B cell (primary cell): ENCODE measurements at places on chromosomes 3 and 15. TPM values are rescaled to one million over a fixed set of nuclear protein-coding genes. Genes with fewer than 3 reads are reported as not detected.

Gene COL7A1
- 2.1 and 3.3 TPM in 2 replicates for total RNA-seq

Gene TEX55
- total RNA-seq, result not detected in 2 replicates

Gene CCK
- not detected in 2 replicates for total RNA-seq

GRCh38 chr3:153291059-153291685 is 129.1 kb downstream of the RAP2B start:
- DNase-seq, result peak; percentile 11
- no peaks in the 10 kb centered on the region for H3K4me1 ChIP-seq
- H3K27ac ChIP-seq, result no peak overlapping the region
- H3K36me3 ChIP-seq, result no peaks in the 10 kb centered on the region
- no peak overlapping the region for H3K4me3 ChIP-seq

- no peak overlapping the region for H3K4me3 ChIP-seq
- no peaks in the 10 kb centered on the region for H3K4me1 ChIP-seq
- no peak for DNase-seq
Observed at GRCh38 chr3:123678108-123678511, 93.3 kb upstream of the HACD2 start.

DNA sequence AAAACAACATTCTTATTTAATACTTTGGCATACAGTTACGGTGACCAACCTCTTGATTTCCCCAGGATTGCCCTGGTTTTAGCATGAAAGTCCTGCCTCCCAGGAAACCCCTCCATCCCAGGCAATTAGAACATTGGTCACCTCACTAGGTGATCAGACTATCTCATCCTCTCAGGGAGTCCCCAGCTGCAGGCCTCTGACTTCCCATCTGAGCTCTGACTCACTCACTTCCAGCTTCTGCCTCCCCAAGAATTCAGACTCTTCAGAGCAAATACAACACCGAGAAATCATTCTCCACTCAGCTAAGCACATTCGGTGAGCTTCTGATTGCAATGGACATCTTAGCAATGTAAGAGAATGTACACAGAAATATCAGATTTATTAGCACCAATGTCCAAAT is 92.4 kb upstream of the HES1 start:
- DNase-seq, result no peak
- no peak overlapping the region for H3K27ac ChIP-seq
- H3K27me3 ChIP-seq, result no peaks in the 10 kb centered on the region
- no peak overlapping the region for H3K4me3 ChIP-seq
- H3K36me3 ChIP-seq, result no peaks in the 10 kb centered on the region
